ENCODE measurements at places on chromosomes 2 and 18.

GRCh38 chr2:131056932-131057287, 36.4 kb downstream of the FAM168B start:
- no peak for DNase-seq

DNA sequence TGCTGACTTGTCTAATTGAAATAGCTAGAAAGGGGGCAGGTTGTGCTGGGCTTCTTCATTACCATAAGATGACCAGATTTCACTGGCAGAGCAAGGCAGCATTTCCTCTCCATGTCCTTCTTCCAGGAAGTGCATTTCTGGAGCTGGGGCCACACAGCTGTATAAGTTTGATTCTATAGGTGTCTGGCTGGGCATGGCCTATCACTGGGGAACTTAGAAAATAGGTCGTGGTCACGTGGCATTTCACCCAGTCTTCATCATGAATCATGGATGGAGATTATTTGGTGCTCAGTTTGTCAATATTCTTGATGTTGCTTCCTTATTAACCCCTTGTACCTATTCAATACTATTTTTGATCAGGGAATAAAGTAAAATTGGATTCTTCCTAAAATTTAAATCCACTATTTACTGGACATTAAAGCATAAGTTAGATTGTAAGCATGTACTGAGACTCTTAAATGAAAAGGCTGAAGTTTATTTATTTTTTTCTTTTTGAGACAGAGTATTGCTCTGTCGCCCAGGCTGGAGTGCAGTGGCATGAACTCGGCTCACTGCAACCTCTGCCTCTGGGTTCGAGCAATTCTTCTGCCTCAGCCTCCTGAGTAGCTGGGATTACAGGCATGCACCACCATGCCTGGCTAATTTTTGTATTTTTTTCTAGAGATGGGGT, 49.5 kb upstream of the TMEM87B start:
- no peak for DNase-seq

DNA sequence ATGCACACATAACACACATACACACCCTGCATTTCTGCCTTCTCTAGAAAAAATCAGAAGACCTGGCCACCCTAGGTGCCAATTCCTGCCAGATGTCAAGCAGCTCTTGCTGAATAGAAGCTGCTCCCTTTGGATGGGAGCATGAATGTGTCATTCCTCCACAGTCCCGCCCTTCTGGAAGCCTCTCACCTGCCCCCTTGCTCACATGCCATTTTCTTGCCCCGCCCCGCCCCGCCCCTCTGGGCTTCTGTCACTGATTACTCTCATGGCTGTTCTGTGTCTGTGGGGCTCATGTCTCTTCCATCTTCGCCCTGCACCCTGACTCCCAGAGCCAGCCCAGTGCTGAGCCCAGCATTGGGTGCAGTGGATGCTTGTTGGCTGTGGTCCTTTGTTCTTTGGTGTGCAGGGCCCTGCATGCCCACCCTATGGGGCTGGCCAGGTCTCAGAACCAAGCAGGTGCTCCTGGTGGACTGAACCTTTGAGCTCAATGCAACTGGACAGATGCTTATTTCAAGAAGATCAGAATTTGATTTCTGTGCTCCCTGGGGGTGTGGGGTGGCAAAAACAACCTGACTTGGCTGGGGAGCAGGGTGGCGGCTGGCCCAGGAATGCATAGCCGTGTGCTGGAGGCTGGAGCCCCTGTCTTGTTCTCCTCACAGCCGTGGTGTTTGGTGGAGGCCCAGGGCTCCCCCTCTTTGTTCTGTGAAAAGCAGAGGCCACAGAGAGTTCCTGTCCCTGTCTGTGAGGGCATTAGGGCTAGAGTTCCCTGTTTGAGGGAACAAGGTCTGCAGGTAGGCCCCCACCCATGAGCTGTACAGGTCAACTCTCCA, 140.6 kb upstream of the GLI2 start:
- no peak for DNase-seq

DNA sequence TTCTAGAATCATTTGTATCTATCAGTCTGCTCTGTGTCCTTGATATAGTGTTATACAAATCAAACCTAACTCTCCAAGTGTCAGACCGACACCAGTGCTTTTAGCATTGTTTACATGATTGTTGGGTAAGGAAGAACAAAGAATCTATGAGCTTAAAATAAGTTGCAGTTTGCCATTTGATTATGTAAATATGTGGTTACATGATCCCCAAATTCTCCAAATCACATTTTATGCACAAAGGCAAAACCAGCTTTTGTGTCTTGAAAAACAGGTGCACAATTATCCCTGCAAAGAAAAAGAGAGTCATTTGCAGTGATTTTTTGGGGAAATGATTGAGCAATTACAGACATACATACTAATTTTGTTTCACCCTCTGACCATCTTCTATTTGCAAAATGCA, 652.6 kb upstream of the CHAC2 start:
- no peak for DNase-seq

DNA sequence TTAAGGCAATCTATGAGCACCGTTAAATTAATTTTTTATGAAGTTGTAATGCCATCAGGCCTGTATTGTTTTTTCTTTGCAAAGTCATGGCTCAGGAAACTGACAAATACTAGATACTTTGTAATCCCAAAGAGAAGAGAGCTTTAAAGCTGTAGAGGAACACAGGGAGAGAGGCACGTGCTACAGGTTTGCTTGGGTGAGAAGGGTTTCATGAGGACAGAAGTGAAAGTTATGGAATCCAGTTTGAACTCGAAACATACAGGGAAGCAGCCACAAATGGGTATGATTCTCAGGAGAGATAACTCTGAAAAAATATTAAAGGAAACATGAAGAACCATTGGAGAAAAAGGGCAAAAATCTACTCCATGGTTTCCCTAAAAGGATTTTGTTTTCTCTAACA, 49.8 kb downstream of the CYB5A start:
- no peak for DNase-seq

- no peak for DNase-seq
These were observed 22.8 kb downstream of the NPC1 start for GRCh38 chr18:23563377-23564043.
